Kidney capillary endothelial cell (primary cell): ENCODE measurements at places on chromosomes 16 and 17.

DNA sequence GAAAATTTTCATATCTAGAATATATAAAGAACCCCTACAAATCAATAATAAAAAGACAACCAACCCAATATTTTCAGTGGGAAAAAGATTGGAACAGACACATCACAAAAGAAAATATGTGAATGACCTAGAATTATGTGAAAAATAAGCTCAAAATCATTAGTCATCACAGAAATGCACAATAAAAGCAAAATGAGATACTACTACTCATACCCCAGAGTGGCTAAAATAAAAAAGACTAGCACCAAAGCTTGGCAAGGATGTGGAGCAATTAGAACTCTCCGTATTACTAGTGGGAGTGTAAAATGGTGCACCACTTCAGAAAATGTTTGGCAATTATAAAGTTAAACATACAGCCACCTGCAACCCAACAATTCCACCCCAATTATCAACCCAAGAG is 48.0 kb upstream of the CDH5 start:
- no peak for DNase-seq

DNA sequence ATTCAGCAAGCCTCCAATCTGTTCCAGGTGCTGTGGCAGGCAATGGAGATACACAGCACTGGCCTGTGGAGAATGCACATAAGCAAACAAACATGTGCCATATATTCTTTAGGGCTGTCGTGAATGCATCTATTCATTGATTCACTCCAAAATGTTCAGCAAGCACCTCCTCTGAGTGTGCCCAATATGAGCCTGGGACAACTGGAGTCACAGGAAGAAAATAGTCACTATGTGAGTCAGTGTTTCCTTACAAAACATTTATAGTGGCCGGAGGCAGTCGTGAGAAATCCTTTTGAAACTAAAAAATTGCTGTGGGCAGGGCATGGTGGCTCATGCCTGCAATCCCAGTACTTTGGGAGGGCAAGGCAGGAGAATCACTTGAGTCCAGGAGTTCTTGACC is 310.1 kb downstream of the CA10 start:
- DNase-seq, result peak; percentile 9

DNA sequence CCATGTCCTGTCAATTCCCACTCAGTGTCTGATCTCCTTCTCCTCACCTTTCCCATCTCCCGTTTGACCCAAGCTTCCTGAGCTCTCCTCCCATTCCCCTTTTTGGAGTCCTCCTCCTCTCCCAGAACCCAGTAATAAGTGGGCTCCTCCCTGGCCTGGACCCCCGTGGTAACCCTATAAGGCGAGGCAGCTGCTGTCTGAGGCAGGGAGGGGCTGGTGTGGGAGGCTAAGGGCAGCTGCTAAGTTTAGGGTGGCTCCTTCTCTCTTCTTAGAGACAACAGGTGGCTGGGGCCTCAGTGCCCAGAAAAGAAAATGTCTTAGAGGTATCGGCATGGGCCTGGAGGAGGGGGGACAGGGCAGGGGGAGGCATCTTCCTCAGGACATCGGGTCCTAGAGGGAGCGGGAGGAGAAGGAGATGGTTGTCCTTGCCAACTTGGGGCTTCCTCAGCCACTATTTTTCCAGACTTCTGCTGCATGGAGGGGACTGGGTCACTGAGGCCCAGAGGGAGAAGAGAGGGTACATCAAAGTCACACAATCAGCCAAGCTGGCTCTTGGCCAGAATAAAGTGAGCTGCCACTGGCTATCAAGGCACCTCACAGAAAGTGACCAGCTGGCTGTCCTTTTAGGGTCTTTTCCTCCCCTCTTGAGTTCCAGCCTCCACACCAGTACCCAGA is 1.9 kb upstream of the TBC1D10B start:
- no peak for DNase-seq

GRCh38 chr16:29820271-29820701 is at the start of gene MVP:
Gene MVP (plus strand): TSS chr16:29820462. CDS start chr16:29830550, 10,088 bp downstream.
- DNase-seq, result no peak

DNA sequence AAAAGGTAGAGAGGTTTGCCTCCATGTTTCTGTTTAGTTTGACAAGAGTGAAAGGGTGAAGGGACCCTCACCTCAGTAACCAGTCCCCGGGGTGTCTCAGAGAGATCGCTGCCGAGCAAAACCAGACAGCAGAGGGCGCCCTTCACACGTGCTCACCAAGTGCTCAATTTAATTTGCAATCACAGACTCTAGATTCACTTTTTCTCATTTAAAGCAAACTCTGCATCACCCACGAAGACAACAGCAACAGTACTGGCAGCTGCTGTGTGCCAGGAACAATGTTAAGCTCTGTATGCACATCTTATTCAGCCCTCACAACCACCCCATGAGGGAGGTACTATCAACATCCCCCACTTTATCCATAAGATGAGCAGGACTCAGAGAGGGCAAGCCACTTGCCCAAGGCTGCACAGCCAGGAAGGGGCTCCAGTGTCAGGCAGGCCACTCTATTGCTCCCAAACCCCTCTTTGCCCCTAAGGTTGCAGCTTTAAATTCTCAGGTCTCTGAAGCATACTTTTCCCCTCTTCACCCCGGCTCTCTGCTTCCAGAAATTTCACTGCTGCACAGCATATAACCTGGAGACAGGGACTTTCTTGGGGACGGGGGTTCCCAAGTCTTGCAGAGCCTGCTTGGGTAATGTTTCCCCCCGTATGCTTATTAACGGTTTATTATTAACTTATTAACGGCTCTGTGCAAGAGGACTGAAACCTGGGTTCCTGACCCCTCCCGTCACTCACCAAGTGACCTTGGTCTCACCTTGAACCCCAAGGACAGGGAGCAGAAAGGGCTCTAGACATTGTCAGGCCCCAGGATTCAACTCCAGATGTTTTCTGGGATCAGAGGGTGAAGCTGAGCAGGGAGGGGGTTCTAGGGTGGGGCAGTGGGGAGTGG is 70.9 kb downstream of the CNGB1 start:
- peak; percentile 59 for DNase-seq

DNA sequence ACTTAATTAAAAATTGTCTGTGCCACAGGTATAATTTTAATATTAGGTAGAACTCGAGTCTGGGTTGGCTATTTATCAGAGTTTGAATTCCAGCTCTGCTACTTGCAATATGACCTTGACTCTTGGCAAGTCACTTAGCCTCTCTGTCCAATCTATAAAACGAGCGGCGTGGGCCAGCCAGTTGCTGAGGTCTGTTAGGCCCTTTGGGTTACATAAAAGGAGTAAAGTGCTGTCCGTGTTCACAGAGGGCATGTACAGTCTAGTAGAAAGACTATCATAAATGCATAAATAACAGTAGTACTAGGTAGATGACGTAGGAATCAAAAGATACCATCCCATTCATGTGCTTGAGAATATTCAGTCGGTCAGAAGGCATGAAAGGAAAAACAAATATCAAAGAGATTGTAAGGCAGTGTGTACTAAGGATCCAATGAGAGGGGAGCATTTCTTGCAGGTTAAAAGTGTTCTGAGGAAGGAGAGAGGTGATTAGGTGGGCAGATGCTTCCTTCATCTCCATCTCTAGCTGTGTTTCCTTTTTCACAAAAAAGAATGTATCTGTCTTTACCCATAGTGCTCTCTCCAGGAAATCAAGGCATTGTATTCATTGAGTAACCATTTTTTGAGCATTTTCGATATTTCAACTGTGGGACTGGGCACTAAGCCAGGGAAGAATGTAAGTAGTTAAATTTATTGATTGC is 2.4 kb downstream of the TNRC6A start:
- DNase-seq, result no peak

DNA sequence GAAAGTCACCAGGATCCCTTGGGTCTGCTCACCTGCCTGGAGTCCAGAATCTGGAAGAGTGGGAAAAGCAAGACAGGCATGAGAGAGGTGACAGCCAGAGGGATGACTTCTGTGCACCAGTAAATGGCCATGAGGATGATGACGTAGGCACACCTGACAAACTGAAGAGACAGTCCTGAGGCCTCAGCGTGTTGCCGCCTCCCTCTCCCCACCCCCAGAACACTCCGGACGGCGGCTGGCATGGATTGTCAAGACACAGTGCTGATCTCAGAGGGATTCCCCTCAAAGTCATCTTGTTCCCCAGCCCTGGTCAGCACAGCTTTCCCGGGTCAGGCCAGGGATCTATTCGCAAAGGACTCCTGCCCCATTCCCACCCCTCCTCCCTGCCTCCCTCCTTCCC is 6.2 kb downstream of the SLC13A5 start:
- no peak for DNase-seq

- DNase-seq, result no peak
Observed at GRCh38 chr16:65392806-65393565, 271.1 kb upstream of the CDH11 start.

DNA sequence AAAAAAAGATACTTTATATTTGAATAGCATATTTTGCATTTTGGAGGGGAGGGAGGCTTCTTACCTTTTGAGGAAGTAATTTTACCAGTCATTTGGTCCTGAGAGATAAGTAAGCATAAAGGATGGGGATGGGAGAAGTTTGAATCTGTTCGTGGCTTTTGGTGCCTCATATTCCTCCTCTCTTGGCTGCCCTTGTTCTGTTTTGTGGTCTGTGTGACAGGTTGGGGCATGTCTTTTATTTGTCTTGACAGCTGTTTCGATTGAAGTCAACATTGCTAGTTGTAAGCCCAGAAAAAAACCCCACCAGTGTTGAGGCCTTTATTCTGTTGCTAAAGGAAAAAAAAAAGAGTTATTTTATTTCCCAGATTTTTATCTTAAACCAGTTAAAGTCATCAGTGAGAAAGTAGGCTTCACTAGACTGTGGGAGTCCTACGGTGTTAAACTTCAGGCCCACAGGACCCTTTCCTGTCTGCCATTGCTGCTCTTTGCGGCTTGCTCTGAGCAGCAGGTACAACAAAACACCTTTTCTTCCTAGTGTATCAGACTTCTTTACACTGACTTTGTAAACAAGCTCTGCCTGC is 11.4 kb downstream of the SLC7A6 start:
- DNase-seq, result no peak

DNA sequence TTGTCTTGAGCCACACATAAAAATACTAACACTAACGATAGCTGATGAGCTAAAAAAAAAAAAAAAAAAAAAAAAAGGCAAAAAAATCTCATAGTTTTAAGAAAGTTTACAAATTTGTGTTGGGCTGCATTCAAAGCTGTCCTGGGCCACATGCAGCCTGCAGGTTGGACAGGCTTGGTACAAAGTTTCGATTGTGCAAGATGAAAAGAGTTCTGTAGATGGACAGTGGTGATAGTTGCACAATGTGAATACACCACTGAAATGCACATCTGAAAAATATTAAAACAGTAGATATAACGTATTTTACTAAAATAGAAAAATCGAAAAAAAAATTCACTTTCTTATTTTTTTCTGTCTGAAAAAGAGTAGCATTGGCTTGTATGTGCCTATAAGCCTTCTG is 42.9 kb downstream of the AMFR start:
- no peak for DNase-seq

DNA sequence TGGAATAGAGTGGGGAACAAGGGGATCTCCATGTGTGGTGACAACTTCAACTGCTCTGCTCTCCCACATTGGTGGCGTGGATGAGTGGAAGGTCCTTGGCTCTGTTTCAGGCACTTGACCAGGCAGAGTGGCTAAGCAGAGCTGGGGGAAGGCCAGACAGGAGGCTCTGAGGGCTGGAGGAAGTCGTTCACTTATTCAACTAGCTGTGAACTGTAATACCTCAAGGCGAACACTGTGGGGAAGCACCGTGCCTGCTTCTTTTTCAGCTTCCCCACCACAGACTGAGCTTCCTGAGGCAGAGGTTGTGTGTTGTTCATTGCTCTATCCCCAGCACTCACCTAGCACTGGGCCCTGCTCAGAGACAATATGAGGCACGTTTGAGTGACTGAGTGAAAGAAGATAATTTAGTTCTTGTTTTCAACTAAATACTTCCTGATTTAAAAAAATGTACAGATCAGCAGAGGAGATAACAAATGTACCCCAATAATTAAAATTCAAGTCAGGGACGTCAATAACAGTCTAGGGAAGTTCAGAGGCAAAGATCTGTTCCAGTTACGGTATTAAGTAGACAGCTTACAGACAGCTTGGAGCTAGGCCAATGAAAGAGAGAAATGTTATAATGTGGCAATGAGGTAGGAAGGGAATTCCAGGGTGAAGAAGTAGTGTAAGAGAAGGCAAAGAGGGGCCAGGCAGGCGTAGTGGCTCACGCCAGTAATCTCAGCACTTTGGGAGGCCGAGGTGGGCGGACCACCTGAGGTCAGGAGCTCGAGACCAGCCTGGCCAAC is 34.7 kb downstream of the MYO18A start:
- DNase-seq, result peak; percentile 73

GRCh38 chr16:49049191-49049590 is 232.4 kb downstream of the CBLN1 start:
- no peak for DNase-seq

GRCh38 chr17:57377094-57377493 is 120.8 kb downstream of the MSI2 start:
- no peak for DNase-seq

DNA sequence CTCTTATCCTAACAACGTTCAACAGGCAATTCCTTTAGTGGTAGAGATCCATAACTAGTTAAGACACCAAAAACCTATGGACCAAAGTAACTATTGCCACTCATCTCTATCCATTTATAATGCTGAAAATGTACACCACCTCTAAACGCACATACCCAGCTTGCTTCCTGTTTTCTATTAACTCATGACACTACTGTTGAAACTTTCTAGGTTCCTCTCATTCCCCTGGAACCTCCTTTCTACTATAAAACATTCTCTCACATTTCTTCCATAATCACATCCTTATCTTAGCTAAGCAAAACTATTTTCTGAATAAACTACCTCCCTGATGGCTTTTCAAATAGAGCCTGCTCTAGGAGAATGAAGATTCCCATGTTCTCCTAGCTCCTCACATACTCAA is 42.9 kb upstream of the KSR1 start:
- no peak for DNase-seq

- peak; percentile 50 for DNase-seq
Observed at GRCh38 chr17:73710095-73710592, 65.9 kb upstream of the SDK2 start.

GRCh38 chr17:55742272-55743102 is 8.4 kb upstream of the PCTP start:
- no peak for DNase-seq

GRCh38 chr17:30187573-30187972 is 47.9 kb downstream of the SLC6A4 start:
- no peak for DNase-seq

- no peak for DNase-seq
Observed at GRCh38 chr16:52068447-52069074, 478.4 kb downstream of the TOX3 start.

GRCh38 chr16:51210087-51210486 is 59.0 kb upstream of the SALL1 start:
- DNase-seq, result no peak

DNA sequence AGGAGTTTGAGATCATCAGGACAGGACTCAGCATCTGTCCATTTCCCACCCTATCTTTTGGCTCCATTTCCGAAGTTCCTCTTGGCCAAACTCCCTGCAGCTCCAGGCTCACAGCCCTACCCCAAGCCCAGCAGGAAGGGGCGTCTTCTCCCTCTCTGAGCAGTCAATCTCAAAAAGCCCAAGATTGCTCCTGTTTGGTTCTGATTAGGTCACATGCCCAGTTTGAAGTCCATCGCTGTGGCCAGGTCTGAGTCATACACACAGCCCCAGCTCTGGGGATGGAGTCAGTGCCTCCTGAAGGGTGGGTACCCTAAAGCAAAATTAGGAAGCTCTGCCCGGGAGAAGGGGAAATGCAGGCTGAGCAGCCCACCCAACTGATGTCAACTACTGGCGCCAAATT is 23.9 kb downstream of the SNX20 start:
- no peak for DNase-seq
